ENCODE measurements at places on chromosomes 2 and 18. TPM values are rescaled to one million over a fixed set of nuclear protein-coding genes. Genes with fewer than 3 reads are reported as not detected.

GRCh38 chr2:234999740-235000425 lies 48.1 kb downstream of the SH3BP4 start:
- no peak for DNase-seq

DNA sequence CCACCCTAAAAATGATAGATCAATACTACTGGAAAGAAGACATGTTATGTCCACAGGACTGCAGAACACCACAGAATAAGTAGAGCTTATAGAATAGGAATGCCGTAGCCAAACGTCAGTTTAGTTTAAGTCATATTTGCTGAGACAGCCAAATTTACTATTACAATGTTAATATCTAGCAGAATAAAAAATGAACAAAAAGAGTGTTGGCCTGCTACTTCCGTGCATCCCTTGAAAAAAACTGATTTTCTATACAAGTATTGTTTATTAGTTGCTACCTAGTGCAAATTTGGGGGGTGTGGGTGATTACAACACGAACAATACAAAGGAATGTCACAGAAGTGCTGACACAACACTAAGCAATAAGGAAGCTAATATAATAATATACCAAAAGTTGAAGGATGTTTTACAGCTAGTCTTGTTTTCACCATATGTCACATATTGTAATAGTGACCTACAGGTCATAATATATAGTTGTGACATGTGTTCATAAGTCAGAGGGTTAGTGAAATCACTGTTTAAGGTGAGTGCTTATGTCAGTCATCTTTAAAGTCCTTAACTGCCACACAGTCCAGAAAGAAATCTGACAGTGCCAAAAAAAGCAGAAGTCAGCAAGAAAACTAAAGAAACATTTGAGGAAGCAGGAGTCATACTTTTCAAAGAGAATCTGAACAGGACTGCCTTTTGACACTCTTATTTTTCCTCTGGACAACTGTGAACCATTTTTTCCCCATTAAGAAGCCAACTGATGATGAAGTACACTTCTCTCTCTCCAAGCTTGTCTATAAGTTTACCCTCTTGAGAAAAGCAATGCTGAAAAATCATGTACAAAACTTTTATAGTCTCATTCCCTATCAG lies 376.4 kb downstream of the ZEB2 start:
- no peak for DNase-seq

ABCG5 gene
- total RNA-seq, result not detected

MDH1B gene
- total RNA-seq, result 1.3 TPM

RAD51AP2 gene
- 0.43 TPM for total RNA-seq
